Activated T-helper 1 cell treated with Interleukin-2 at 50 U/mL for 16 hours (primary cell): ENCODE measurements at places on chromosomes 1 and 21.

DNA sequence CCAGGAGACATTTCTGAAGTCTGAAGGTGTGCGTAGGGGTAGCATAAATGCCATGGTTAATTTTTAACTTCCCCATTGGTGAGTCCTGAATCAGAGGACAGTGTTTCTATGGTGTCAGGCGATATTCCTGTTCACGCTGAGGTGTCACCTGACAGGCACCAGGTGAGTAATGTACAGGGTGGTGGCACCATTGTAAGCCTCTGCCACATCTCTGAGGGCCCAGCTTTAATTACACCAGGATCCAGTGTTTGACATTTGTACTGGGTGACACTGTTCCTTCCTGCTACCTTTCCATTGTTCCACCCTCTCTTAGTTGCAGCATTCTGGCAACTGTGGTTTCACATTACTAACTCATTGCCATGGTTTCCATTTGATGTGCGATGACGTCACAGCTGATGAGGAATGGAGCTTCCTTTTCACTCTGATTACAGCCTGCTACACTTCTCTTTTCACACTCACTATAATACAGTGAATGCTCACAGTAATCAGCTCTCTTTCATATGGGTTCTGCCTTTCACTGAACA, 40.6 kb upstream of the MARK1 start:
- DNase-seq: no peak

DNA sequence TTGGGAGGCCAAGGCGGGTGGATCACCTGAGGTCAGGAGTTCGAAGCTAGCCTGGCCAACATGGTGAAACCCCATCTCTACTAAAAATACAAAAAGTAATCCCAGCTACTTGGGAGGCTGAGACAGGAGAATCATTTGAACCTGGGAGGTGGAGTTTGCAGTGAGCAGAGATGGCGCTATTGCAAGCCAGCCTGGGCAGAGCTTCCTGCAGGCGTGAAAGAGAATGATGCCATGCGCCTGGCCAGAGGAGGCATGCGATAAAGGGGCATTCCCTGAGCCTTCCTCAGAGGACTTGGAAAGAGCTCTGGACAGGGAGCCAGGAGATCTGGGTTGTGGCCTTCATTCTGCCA, 3.2 kb downstream of the E2F2 start:
- peak; percentile 8 for DNase-seq

- no peak for DNase-seq
These were observed 70.2 kb downstream of the DNM3 start for GRCh38 chr1:171911506-171911905.

DNA sequence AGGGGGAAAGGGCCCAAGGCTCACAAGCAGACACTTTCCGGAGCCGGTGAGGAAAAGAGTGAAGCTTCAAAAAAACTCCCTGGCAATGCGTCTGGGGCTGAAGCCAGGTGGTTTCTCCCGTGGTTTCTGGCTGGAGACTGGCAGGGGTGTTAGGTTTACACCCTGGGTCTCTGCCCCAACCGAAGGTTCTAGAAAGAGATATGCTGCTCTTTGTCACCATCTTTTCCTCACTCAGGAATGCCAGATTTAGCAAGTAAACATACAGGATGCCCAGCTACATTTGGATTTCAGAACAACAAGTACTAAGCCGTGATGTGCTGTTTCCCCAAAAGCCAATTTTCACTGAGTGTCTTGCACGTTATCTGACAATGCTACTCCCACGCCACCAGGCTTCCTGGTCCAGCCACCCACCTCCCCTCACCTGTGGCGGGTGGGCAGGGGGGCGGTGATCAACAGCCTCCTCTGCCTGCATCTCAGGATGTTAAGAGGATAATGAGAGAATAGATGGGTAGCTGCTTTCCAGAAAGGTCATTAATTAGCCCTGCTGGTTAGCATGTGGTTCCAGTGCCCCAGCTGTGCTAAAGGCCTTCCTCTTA, 69.6 kb upstream of the OLIG2 start:
- no peak for DNase-seq

- DNase-seq: no peak
These were observed 37.2 kb upstream of the ETS2 start for GRCh38 chr21:38768471-38769063.

DNA sequence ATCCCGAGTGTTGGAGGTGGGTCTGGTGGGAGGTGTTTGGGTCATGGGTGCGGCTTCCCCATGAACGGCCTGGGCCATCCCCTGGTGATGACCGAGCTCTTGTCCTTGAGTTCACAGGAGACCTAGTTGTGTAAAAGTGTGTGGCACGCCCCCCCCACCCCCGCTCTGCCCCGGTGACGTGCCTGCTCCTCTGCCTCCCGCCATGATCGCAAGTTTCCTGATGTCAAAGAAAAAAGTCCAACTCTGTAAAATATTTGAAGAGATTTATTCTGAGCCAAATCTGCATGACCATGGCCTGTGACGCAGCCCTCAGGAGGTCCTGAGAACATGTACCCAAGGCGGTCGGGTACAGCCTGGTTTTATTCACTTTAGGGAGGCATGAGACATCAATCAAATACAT, 125.1 kb upstream of the COL6A1 start:
- no peak for DNase-seq

GRCh38 chr1:53446051-53446450, 13.1 kb upstream of the DMRTB1 start:
- DNase-seq: no peak

DNA sequence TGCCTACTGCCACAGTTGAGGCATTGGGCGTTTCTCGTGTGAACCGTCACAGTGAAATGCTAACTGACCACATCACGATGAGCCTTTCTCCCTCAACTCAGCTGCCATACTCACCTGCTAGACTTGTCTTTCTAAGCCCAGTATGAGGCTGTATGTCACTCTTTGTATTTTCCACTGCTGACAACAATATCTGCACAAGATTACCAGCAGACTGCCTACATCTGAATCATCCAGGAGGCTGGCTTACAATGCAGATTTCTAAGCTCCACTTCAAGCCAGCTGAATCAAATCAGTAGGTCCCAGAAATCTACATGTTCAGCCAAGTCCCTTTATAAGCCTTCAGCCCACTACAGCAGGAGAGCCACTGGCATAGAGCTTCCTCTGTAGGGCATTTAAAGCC, 355.0 kb upstream of the DUSP10 start:
- no peak for DNase-seq

- no peak for DNase-seq
These were observed 144.1 kb downstream of the DISC1 start for GRCh38 chr1:231770506-231771175.

DNA sequence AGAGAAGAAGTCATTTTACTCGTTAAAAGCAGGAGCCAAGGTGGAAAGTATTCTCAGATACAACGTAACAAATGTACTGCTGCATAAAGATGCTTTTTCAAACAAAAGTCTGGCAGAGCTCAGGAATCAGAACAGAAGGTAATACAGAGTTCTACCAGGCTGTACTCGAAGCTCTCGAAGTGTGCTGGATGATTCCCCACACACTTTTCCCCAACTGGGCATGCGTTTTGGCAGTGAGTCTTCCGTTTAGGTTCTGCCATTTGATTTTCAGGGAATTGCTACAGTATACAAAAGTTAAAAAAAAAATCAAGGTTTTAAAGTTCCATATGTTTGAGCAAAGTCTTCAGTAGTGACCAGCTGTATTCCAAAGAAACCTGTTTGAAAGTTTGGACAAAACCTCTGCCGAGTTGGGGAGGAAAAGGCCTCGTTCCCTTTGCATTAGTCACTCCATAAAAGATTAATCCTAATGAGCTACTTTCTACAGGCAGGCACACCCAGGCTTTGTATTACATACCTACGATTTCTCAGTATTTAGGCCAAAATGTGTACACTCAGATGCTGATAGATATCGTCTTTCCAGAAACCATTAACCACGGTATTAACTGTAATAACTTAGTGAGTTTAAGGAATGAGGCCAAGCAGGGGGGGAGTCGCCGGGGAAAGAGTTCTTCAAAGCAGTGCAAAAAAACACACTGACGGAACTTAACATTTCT, 477.1 kb downstream of the LMO4 start:
- DNase-seq: no peak

GRCh38 chr1:228754646-228755268, 19.5 kb downstream of the RHOU start:
- DNase-seq: no peak

DNA sequence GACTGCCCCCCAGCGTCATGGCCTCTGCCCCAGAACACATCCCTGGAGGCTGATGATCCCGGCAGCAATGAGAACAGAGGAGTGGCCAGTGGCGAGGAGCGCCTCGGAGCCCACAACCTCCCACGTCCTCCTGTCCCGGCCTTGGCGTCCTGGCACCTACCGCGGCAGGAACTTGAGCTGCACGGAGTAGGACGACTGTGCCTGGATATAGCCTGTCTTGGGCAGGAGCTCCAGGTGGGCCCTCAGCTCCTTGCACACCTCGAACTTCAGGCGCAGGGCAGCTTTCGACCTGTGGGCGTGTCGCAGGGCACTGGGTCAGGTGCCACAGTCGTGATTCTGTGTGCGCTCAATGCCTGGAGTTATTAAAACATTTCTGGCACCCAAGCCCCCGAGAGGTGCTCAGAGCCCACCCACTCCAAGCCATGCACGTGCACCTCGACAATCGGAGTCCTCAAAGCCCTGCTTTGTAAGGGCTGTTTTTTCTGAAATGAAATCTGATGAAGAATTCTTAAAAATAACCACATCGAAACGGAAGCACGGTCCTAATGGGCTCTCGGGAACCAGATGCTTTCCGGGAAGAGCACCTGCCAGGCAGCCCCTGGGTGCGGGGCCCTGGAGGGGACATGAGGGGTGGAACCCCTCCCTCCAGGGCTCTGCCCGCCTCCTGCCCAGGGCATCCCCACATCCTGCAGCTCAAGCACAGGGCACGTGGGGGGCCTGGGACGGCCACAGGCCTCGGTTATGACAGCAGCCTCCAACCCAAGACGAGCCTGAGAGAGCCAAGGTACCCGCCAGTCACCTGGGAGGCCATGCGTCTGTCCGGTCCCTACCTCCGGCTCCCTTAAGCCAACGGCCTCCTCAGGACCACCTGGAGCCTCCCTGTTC, 23.0 kb upstream of the TMEM52 start:
- no peak for DNase-seq

- no peak for DNase-seq
These were observed 105.0 kb downstream of the LEPR start for GRCh38 chr1:65525266-65526048.

GRCh38 chr1:233707153-233707879, 93.4 kb downstream of the KCNK1 start:
- DNase-seq: no peak

GRCh38 chr1:9315411-9316079, 22.9 kb downstream of the SPSB1 start:
- no peak for DNase-seq

DNA sequence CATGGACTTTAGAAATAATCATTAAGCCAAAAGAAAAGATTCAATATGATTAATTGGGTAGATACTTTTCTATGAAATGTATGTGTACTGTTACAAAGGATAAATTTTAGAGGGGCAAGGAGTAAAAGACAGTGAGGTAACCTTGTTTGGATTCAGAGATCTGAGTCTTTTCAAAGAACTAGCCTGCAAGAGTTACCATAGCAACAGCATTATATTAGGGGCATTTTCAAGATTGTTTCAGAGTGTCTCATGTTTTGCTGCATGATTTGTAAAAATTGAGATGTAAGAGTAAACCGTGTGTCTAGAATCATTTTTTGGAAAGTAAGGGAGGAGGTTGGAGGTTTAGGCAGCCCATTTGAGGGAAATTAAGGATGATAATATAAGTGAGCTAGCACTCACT, 70.6 kb upstream of the KIAA1614 start:
- DNase-seq: no peak

- DNase-seq: no peak
These were observed 58.3 kb upstream of the SDC3 start for GRCh38 chr1:30966690-30967369.

GRCh38 chr1:208209286-208209685, 34.9 kb downstream of the PLXNA2 start:
- DNase-seq: no peak

GRCh38 chr1:81693316-81693715, 107.4 kb upstream of the ADGRL2 start:
- no peak for DNase-seq

DNA sequence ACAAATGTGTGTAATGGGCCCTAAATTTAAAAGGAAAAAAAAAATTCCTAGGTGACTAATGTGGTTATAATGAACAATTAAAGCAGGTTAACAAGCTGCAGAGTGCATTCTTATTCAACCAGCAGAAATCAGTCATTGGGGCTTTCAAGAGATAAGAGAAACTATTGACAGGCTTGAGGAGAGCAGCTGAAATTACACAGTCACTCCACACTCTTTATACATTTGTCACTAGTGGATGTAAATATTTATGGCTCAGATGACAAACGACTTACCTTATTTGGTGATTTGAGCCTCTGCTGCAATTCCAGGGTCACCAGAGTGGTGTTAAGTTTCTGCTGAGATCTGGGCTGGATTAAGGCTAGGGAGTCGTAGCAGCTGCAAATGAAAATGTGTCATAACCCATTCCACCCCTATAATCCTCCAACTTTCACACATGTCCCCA, 896.3 kb downstream of the TTLL7 start:
- no peak for DNase-seq

- DNase-seq: no peak
These were observed 83.9 kb downstream of the ASTN1 start for GRCh38 chr1:177080564-177080963.
